Hematopoietic multipotent progenitor cell (in vitro differentiated cells): ENCODE measurements at places on chromosomes 3 and 15. TPM values are rescaled to one million over a fixed set of nuclear protein-coding genes. Genes with fewer than 3 reads are reported as not detected.

The CACNA2D3 gene
- total RNA-seq = under 0.01 TPM

GRCh38 chr3:68345781-68346180 is 586.6 kb downstream of the TAFA4 start:
- no peak for DNase-seq

GRCh38 chr15:33067456-33067855 is 127.1 kb downstream of the FMN1 start:
- no peak for DNase-seq

DNA sequence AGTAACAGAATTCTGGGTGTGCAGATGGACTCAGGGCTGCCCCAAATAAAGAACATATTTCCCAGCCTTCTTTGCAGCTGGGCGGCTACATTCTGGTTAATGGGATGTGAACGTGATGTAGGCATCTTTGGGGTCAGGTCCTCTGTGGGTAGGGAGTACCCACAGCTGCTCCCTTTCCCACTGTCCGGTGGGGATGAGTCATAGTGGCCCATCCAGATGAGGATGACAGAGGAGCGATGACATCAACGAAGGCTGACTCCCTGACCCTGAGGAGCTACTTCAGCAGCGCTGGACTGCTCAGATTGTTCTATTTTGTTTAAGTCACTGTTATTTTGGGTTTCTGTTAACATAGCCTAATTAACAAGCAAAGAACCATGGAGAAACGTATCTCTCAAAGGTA is 38.0 kb downstream of the SRPRB start:
- no peak for DNase-seq

- DNase-seq = no peak
Observed at GRCh38 chr15:77002954-77003912, 8.3 kb downstream of the PSTPIP1 start.

GRCh38 chr3:51874889-51875288 is 512 bp downstream of the IQCF5 start:
- DNase-seq = no peak

GRCh38 chr15:38743147-38743546 is 178.5 kb upstream of the RASGRP1 start:
- no peak for DNase-seq

The LRTM1 gene
- total RNA-seq = not detected

The PLA2G4E gene
- total RNA-seq = not detected

DNA sequence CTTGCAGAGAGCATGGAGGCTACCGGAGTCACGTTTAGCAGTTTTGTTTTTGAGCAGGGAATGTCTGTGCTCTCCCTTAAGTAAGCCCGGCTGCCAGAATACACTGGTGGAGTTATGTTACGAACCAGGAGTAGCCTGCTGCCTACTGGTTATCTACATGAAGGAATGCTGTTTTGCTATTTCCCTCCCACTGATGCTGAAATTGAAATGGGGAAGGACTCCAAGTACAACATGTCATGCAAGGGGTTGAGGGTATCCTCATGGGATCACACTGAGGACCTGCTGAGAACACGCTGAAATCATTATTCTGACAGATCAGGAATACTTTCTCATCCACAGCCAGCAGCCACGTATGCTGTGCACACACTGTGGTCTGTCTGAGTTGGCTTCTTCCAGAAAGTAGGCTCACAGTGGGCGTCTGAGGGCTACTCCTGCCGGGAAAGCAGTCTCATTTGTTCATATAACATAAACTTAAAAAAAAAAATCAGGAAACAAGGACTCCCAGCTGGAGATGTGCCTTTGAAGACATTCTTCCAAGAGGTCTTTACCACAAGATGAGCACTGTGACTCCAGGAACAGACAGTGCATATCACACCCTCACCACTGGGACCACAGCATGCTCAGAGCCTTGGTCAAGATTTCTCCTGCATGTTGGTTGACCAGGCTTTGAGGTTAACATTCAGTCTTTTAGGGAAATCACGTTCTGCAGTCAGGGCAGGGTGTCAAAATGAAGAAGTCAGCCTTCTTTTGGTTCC is 300.4 kb upstream of the RASGRP1 start:
- no peak for DNase-seq

GRCh38 chr3:198079771-198080520 is 119.9 kb downstream of the LMLN start:
- peak; percentile 24 for DNase-seq

DNA sequence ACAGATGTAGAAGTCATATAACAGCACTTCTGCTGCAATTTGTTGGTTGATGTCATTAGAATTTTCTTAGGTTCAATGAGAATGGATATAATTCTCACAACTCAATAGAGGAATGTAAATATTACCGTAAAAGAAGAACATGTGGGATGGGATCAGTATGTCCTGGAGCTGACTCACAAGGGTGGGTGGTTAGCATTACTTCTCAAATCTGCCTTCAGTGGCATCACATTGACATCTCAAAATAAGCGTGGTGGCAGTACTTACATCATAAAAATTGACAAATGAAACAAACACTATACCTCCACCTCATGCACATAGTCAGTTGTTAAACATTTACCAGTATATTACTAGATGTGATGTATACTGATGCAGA is 1068.0 kb upstream of the CADM2 start:
- no peak for DNase-seq

- no peak for DNase-seq
Observed at GRCh38 chr15:96243701-96244100, 86.8 kb upstream of the NR2F2 start.

- peak; percentile 40 for DNase-seq
Observed at GRCh38 chr3:139353920-139354556, 10.2 kb downstream of the MRPS22 start.

DNA sequence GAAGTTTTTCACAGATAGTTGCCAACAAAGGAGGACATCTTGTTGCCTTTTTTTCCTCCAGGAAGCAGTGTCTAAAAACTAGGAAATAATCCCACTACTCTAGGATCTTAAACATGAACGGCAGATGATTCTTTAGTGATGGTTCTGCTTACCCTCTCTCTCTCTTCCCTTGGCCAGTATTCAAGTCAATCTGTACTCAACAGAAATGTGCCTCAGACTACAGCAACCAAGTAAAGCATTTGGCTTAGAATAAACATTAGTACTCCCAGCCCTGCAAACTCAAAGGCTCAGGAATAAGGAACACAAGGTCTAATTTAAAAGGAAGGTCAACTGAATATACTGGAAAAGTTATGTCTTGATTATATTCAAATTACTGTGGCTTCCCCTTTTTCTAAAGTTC is 8.7 kb downstream of the NPTN start:
- DNase-seq = no peak

- no peak for DNase-seq
Observed at GRCh38 chr3:41716471-41716870, 245.4 kb downstream of the ULK4 start.

GRCh38 chr3:31294430-31295149 is 238.1 kb upstream of the STT3B start:
- no peak for DNase-seq

DNA sequence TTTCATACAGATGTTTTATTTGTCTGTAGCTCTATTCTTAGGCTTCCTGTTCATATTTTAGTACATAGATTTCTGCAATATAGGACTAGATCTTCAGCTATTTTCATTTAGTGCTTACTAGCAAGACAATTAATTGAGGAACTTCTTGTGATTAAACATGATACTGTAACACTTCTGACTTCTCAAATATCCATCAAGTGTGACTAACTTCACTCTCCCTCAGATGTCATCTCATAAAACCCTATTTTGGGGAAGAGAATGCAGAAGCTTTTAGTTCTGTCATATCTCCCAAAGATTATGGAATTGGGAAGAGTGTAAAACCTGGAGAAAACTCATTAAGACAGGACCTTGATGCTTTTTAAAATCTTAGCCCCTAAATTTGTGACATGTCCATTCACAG is 28.6 kb upstream of the GOLIM4 start:
- DNase-seq = no peak

DNA sequence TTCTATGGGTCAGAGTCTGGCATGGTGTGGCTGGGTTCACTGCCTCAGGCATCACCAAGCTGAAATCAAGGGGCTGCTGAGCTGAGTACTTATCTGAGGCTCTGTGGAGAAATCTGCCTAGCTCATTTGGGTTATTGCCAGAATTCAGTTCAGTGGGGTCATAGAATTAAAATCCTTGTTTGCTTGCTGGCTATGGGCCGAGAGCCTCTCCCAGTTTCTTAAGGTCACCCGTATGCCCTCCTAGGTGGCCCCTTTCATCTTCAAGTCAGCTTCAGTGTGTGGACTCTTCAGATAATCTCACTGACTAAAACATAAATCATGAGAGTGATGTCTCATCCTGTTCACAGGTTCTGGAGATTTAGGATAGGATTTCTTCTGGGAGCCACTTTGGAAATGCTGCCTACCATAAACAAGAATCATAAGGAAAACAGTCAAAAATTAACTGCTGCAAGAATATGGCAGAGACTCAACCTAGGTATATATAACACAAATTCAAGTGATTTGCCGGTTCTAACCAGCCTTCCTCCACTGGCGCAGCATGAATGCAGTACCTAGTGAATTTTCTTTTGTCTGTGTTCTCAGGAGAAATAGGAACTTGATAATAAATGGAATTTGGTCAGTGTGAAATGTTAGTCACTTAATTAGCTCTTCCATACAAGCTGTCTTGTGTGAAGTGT is 5.3 kb downstream of the CP start:
- DNase-seq = no peak

The THBS1 gene
- total RNA-seq = 16.2 TPM

The CCR9 gene
- 1.9 TPM for total RNA-seq

DNA sequence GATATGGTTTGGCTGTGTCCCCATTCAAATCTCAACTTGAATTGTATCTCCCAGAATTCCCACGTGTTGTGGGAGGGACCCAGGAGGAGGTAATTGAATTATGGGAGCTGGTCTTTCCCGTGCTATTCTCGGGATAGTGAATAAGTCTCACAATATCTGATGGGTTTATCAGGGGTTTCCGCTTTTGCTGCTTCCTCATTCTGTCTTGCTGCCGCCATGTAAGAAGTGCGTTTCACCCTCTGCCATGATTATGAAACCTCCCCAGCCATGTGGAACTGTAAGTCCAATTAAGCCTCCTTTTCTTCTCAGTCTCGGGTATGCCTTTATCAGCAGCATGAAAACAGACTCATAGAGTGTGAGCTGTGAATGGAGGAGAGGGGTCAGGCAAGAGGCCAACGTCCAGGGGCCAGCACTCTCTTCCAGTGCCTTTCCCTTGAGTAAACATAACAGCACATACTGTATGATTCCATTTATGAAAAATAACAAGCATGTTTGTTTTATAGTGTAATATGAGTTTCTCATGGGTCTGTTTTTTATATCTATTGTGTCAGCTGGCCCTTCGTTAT is 16.3 kb upstream of the LCTL start:
- DNase-seq = no peak

The ISLR gene
- not detected for total RNA-seq

The FEZF2 gene
- total RNA-seq = not detected

The IMPG2 gene
- 0.27 TPM for total RNA-seq

DNA sequence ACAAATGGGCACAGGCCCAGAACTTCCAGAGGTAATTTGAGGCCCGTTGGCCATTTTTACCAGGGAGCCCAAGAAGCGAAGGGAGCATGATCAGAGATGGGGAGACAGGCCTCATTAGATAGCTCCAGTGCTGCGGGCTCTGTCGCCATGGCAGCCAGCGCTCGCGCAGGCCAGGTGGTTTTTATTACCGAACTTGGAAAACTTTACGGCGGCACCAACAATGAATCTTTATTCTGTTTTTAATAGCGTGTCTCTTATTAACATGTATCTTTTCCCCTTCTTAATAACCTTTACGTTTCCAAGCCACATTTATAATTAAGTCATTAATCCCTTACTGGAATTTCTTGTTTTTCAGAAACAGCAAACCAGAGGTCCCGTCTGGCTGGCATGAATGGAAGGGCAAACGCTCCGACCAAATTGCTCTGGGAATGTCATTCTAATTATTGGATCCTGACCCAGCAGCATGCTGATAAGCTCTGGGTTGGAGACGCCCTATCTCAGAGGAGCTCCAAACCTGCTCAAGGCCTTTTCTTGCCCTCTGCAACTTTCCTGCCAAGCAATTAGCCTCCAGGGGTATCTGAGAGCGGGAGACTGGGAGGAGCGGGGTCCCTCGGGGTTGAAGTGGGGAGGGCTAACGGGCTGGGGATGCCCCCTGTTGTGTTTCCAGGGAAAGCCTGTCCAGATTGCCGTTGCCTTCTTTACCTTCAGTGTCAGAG is 256.4 kb downstream of the TLE3 start:
- DNase-seq = no peak

The C3orf49 gene
- not detected for total RNA-seq

DNA sequence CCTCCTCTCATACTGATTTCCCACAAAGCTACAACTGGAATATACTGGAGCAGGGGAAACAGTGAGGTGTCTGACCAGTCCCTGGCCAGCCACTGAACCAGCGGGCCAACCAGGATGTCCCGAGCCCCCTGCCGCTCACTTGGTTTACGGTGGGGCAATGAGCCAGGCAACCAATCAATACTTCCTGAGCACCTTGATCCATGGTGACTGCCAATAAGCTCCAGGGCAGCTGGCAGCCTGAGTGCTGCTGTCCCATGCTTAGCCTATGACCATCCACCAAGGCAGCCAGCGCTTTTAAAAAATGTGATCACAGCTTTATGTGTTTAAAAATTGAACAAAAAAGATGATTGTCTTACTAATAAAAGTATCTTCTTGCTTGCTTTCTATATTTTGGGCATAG is 4.2 kb downstream of the SCN10A start:
- DNase-seq = no peak

DNA sequence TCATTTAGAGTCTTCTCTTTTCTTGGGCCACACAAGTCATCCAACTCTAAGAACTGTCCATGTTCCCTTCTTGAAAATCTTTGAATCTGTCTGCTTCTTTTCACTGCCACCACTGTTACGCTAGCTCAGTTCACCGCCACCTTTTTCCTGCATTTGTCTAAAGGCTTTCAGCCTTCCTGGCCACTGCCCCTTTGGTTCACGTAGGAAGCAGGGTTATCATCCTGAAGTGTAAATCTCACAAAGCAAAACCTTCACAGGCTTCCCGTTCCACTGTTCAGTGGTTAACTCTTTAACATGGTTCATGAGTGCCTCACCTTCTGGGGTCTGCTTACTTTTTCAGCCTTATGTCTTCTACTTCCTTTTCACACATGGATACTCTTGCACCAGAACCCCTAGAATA is 26.3 kb upstream of the CCDC39 start:
- no peak for DNase-seq

GRCh38 chr15:74422652-74423430 is 10.9 kb downstream of the SEMA7A start:
- no peak for DNase-seq

The GOLGA6L7 gene
- not detected for total RNA-seq

The ATP6V1A gene
- total RNA-seq = 35.0 TPM

DNA sequence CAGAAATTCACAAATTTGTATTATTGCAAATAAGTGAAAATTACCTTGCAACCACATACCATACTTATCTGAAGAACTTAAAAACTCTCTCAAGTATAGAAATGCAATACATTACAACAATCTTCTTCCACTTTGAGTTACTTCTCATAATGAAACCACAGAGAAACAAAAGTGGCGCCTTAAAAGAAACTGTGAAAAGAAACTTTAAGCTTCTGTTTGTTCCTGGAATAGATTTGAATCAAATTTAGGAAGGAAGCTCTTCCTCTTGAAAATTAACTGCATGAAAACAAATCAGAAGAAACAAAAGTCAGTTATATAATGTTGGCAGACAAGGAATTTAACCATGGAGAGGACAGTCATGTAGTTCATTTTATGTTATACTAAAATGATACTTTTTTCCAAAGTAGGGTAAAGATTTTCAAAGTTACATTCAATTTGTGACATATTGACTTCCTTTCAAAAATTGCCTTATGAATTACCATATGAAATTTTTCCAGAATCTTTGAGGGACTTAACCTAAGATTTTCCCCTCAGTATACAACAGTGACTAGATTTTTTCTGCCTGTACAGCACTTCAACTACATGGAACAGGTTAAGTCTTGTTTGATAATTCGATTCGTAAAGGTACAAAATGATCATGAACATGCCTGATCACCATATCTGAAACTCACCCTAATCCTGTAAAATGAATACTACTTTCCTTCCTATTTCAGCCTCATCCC is 57.6 kb upstream of the TNFSF10 start:
- DNase-seq = peak; percentile 45

The CD86 gene
- total RNA-seq = 0.27 TPM
